ENCODE measurements at places on chromosomes 5 and 9.

- DNase-seq: no peak
Measured at GRCh38 chr5:15421921-15422412, 78.0 kb upstream of the FBXL7 start.

DNA sequence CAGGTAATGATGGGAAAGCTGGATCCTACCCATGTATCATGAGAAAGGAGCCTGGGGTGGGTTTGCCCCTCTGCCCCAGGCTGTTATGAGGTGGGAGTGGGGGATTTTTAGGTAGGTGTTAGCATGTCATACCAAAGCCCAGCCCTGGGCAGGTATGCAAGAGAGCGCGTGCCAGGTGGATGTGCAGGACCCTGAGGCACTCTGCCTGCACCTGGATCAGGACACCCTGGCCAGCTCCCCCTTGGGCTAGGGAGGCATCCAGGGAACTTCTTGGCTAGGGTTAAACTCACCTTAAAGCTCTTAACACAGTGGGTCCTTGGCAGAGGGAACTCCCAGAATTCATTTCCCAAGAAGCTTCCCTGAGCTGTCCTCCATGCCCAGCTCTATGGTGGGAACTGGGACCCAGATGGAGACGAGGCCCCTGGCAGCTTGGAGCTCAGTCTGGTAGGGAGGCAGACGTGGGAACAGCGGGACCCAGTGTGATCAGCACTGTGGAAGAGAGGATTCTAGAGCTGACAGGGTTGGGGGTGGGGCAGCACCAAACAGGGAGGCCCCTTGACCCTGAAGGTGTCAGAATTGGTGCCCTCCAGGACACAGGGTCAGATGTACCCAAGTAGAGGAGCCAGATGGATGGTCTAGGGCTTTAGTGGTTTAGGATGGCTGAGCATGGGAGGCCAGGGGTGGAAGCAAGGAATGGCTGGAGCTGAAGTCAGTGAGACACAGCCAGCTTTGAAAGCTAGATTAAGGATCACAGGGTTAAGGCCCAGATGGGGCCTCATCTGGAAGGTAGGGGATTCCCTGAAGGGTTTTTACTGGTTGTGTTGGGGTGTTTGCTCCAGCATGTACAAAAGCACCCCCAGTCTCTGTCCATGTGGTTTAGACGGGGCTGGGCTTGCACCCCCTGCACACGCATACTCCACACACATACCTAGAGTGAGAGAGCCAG, 2.2 kb upstream of the PRR7 start:
- no peak for DNase-seq

DNA sequence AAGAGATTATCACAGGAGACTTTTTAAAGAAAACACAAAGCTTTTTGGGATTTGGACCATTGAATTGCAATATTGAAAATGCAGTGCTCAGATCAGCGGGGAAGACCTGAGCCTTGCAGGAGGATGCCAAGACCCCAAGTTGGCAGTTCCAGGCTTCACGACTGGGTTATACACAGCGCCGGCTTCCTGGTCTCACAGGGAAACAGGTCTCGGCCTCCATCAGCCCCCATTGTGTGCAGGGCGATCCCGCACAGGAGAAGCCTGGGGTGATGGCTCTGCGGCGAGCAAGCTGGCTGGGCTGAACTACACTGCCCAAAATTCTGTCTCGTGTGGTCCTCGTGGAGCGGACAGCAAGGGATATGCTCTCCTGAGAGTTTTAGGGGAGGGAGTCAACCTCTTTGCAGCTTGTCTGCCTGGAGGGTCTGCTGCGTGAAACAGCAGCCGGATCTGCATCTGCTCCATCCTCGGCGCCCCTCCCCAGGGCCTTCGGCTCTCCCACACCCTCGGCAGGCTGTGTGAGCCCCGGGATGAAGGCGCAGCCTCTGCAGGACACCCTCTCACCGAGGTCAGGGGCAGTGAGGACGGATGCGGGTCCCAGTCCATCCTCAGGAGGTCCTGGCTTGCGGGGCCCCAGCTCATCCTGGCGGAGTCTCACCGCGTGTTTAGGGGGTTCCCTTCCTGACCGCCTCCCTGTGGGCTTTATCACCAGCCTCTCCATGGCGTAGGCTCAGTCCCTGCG, 60.6 kb downstream of the NSUN2 start:
- no peak for DNase-seq

- no peak for DNase-seq
Measured at GRCh38 chr5:151905557-151905961, 19.1 kb downstream of the GLRA1 start.

- DNase-seq: peak; percentile 41
Measured at GRCh38 chr9:72586388-72587130, 65.2 kb downstream of the TMC1 start.

GRCh38 chr9:35835216-35835632, 6.2 kb downstream of the TMEM8B start:
- DNase-seq: peak; percentile 65

GRCh38 chr5:91020065-91020800, 362.9 kb downstream of the ARRDC3 start:
- no peak for DNase-seq

DNA sequence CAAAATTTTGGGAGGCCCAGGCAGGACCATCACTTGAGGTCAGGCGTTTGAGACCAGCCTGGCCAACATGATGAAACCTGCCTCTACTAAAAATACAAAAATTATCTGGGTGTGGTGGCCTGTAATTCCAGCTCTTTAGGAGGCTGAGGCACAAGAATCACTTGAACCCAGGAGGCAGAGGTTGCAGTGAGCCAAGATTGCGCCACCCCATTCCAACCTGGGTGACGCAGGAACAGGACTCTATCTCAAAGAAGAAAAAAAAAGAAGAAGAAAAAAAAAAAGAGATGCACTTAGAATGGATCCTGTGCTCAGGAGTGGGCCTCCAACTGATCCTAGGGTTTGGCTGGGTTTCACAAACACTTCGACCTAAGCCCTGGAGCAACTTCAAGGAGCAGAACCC, 45.1 kb downstream of the GLDC start:
- DNase-seq: no peak

GRCh38 chr9:23015557-23015956, 568.9 kb downstream of the DMRTA1 start:
- no peak for DNase-seq

DNA sequence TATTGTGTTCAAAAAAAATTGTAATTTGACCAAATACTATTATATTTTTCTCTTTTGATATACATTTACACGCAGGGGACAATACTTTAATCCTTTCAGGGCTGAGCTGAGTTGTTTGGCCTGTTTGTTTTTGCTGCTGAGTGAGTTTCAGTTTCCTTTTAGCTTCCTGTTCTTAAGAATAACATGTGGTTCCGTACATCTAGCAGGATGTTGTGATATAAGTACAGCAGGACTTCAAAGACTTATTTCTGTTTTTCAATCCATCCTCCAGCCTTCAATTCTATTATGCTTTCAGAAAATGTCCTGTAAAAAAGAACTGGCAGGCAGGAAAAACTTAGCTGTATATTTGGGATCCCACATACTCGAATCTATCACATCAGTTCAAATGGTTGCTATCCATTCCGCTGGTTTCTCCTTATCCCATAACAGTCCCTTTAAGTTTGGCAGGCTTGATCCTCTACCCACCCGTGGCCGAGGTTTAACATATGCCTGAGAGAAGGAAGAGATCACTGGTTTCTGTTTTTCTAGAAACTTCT, 1037.3 kb upstream of the ACO1 start:
- no peak for DNase-seq

DNA sequence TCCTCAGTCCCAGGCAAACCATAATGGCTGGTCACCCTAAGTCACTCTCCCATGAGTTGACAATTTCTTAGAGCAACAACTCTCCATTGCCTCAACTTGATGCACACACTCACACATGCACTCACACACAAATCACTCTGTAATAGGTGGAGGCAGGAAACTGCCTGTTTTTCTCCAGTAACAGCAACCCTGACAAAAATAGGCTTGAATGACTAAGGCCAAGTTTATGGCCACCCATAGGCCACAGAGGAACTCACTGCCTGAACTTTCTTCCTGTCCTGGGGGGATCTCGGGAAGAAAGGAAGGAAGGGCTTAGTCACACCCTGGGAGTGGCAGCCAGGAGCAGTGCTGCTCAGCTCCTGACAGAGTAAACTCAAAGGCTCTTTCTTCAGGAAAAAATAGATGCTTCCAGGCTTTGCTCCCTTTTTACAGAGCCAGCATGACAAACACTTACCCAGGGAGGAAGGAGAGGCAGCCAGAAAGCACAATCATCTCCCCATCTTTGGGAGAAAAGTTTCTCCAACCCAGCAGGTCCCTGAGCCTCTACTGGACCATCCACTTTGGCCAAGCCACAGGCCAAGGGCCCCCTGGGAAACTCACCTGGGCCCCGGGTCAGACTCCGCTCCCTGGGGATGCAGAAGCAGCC, 368 bp downstream of the SH3TC2 start:
- DNase-seq: peak; percentile 55

DNA sequence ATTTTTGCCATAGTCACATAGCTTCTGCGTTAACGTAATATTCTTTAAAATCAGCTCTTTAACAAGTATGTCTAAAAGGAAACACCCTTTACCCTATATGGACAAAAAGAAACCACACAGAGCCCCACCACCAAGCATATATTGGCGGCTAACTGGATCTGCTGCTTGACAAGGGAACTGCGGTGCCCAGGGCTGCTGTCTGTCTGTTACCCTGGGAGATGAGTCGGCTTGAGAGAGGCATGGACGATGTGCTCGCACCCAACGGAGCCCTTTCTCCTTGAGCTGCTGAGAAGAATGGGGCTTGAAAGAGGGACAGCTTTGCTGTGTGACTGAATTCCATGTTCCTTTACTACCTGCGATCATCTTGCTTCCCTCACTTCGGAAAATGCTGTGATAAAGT, 158.6 kb upstream of the SHB start:
- DNase-seq: no peak

- no peak for DNase-seq
Measured at GRCh38 chr9:115668521-115668920, 485.1 kb upstream of the PAPPA start.

GRCh38 chr5:67255881-67256280, 59.3 kb upstream of the CD180 start:
- no peak for DNase-seq

DNA sequence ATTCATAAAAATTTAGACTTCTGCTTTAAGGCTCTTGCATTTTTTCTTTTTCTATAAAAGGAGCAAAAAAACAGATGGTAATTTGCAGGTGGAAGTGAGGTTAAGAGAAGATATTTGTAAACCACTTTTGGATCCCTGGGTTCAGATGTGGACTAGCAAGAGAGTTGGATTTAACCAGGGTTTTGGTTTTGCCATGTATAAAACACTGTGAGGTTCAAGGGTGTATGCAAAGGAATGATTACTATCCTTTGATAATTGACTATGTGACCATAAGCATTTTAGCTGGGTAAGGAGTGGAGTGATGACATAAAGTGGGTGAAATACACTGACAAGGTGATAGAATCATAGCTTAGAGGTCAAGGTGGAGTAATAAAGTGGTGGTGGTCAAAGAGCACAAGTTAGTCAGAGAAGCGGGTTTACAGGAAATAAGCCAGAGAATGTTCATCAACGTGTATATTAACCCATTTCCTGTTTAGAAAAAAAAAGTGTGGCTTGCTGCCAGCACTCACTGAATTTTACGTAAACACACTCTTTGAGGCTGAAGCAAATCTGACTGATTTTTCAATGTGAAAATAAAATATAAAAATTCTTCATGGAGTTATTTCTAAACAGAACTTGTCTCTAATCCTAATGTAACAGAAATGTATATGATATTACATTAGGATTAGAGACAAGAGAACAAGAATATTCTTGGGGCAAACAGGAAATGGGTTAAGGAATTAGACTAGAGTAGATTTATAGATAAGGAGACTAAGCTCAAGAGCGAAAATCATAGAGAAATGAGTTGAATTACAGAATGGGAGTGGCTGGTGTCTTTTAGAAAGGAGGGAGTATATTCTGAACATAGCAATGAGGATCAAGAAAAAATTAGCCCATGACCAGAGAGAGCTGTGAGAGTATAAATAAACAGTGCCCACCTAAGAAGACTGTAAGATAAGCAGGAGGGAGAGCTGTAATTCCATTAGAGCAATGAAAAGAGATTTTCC, 74.5 kb downstream of the CDKN2A start:
- DNase-seq: peak; percentile 31

DNA sequence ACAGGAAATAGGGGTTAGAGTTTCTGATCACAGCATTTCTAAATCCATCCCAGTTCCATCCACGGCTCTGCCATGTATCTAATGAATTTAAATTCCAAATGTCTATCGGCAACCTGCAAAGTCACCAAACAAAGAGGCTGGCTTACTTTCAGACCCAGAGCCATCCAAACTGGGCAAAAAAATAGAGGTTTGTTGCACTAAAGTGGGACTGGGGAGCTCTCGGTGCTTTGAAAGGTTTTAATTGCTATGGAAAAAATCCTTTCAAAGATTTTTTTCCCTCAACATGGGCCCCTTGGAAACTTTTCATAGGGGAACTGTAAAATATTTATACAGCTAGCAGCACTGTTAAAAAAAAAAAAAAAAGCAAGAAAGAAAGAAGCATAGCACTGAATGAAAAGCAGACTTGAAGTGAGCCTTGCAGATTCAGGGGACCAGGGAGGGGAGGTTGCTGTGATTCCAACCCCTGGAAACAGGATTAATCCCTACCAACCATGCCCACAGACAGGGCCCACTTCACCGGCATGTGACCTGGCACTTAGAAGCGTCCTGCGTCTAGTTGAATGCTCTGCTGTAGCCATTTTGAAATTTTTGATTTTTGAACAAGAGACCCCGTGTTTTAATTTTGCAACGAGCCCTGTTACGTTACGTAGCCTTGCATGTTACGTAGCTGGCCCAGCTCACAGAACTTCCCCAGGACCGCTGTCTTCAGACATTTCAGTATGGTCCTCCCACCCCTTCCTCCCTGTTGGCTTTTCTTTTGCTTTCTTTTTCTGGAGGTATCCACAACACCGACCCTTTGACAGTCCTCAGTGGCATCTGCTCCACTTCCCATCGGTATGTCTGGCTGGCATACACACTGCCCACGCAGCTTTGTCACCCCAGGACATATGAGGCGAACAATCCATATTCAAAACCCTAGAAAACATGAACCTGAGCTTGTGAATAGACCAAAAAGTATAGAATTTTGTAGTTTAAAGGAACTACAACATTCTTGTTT, 105.3 kb upstream of the NFIB start:
- DNase-seq: no peak

DNA sequence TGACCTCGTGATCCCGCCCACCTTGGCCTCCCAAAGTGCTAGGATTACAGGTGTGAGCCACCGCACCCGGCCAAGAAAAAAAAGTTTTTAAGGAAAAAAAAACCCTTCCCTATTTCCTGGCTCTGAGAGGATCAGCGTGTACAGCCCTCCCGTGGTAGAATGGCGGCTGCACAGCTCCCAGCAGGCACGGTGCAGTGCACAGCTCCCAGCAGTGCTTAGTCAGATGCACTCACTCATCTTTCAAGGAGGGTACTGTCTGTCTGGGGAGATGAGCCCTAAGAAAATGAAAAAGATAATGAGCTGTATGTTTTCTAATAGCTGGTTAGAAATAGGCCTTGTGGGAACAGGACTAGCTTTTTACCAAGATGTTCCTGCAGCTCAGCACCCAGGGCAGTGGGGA, 36.7 kb upstream of the SLC2A8 start:
- no peak for DNase-seq

- DNase-seq: no peak
Measured at GRCh38 chr5:159345336-159345735, 15.0 kb upstream of the IL12B start.

Measured in colonic mucosa (tissue), 4 donors.